ENCODE measurements at places on chromosomes 4 and X. TPM values are rescaled to one million over a fixed set of nuclear protein-coding genes. Genes with fewer than 3 reads are reported as not detected.

- DNase-seq: no peak
Measured at GRCh38 chr4:10898072-10898471, 213.5 kb upstream of the CLNK start.

- no peak for DNase-seq
Measured at GRCh38 chr4:71533121-71533520, 194.3 kb downstream of the SLC4A4 start.

DNA sequence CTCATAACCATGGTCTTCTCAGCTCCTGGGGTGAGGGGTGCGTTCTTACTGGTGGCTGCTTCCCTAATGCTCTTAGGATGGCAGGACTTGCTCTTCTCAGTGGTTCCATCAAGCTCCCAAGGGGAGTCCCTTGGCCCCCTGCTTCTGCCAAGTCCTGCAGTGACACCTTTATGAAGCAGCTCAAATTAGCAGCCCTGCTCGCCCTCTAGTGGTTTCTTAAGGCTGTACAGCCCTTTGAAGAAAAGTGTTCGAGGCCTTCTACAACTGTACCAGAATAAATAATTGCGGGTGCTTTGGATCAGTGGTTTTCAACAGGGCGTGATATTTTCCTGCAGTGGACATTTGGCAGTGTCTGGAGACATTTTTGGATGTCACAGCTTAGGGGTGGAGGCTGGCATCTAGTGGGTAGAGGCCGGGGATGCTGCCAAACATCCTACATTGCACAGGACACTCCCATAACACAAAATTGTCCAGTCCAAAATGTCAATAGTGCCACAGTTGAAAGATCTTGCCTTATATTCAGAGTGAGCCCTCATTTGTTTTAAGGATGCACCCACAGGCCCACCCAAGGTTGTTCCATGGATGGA is 204.7 kb upstream of the S100G start:
- DNase-seq: no peak

DNA sequence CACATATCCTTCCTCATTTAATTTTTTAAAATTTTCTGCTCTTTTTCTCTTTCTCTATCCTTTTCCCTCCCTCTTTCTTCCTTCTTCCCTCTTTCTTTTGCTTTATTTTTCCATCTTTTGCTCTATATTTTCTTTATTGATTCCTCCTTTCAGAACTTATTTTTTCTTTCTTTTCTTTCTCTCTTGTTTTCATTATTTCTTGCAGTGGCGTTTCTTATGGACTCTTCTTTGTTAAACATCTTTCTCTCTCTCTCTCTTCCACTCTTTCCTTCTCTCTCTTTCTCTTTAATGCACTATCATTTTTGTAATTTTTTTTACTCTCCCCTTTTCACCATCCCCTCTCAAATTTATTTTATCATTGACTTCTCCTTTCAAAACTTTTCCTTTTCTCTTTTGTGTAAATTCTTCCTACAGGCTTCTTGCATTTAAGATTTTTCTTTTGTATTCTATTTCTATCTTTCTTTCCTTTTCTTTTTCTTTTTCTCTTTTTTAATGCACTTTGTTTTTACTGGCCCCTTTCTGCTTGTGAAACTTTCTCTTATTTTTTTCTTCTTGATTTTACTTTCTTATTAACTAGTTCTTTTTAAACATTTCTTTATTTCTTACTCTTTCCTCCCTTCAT is 97.0 kb downstream of the RBMX2 start:
- DNase-seq: no peak

GRCh38 chr4:159538556-159538955 is 435.7 kb downstream of the RAPGEF2 start:
- DNase-seq: no peak

Gene TEX13C
- not detected for total RNA-seq

DNA sequence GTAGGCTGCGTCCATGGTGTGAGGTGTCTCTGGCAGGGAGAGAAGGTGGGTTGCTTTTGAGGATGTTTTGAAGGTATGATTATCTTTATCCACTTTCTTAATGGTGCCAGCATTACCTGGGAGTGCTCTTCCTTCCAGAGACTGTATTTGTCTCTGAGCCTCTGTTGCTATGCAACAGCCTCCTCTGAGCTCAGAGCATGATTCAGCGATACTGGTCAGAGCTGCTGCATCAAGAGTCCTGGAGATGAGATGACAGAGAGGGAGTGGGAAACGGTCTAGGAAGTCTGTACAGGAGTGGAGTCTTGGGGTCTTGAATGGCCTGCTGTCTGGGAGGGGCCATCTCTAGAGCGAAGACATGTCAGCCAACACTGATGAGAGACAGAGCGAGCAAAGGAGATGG is 104.4 kb upstream of the RAB40AL start:
- peak; percentile 2 for DNase-seq

- DNase-seq: no peak
Measured at GRCh38 chrX:3415011-3415410, 68.6 kb upstream of the MXRA5 start.

- no peak for DNase-seq
Measured at GRCh38 chr4:88985088-88985773, 71.8 kb downstream of the FAM13A start.

- no peak for DNase-seq
Measured at GRCh38 chrX:130810561-130810960, 92.4 kb downstream of the ENOX2 start.
